Upper lobe of right lung (tissue), 1 donor: ENCODE measurements at places on chromosomes 4 and X.
A peak's percentile ranks its signal among the peaks of the same experiment; 100 is the strongest.

- DNase-seq: no peak
These were observed at the start of gene C4orf50 for GRCh38 chr4:6018331-6018730. Gene C4orf50 (minus strand): TSS chr4:6018431.

- DNase-seq: no peak
These were observed 21.9 kb downstream of the AP1AR start for GRCh38 chr4:112253382-112254000.

- no peak for DNase-seq
These were observed 69.0 kb downstream of the DMD start for GRCh38 chrX:33142331-33142730.

GRCh38 chr4:102500696-102501446 is at the start of gene NFKB1:
Gene NFKB1 (plus strand): TSS chr4:102501359. CDS start chr4:102525519, 24,160 bp downstream.
- DNase-seq: peak; percentile 87

- no peak for DNase-seq
These were observed 141.7 kb downstream of the BRWD3 start for GRCh38 chrX:80667967-80668366.

- DNase-seq: no peak
These were observed 337.0 kb upstream of the DDX53 start for GRCh38 chrX:22662776-22663175.

DNA sequence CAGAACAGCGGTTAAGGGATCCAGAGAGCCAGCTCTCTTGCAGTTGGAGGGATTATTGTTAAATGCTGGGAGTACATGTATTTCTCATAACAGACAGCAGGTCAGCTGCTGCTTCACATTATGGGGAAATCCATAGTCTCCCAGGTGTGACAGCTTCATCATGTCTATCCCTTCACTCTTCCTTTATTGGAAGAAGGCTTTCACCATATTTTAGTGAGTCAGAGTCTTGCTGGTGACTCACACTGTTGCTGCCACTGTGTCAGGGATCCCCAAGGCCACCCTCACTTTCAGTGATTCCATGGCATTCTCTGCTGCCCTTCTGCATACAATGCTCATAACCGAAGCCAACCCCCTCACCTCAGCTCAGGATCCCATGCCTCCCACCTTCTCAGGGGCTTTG is 32.9 kb upstream of the PAGE5 start:
- DNase-seq: no peak

GRCh38 chrX:69131886-69132285 is 33.4 kb downstream of the PJA1 start:
- no peak for DNase-seq

- DNase-seq: no peak
These were observed 103.0 kb downstream of the SNCA start for GRCh38 chr4:89733946-89734345.

DNA sequence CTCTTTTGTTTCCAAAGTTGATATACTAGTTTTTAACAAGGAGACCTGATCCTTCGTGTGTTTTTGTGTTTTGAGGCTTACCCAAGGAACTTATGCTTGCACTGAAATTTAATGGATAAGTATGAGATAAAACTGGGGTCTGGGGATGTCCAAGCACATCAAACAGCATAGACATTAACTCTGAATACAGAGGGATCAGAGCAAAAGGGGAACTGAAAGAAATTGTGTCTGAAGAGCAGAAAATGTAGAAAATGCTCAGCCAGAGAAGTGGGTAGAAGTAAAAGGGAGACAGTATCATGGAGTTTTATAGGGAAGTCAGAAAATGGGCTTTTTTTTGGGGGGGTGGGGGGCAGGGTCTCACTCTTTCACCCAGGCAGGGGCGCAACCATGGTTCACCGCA is 695.4 kb downstream of the ARAP2 start:
- DNase-seq: no peak

- DNase-seq: no peak
These were observed 27.2 kb downstream of the ANTXR2 start for GRCh38 chr4:80045786-80046185.

DNA sequence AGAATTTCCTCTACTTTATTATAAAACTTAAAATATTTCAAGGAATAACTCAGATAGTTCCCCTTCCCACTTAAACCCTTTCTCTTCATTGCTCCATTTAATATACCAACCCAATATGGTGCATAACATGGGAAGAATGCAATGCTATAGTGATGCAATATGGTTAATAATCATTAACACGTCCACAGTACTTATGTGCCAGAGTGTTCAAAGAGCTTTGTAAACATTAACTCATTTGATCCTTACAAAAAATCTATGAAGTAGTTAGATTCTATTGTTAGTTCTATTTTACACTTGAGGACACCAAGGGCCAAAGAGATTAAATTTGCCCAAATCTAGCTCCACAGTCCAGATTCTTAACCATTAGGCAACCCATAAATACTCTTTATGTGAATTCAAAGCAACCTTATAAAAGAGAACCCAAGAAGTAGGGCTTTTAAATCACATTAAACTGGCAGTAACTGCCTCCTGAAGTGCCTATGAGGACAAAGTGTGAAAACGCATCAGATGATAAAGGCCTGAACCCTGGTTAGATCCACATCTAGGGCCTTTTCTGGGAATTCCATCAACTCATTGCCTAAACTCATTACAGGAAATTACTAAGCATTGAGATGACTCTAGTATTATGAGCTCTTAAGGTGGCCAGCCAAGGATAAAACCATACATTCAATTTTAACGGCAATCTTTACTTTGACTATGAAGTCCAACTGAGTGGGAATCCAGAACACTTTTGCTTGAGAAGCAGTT is 94.3 kb downstream of the AREG start:
- no peak for DNase-seq

GRCh38 chrX:47143894-47144625 is 442 bp downstream of the NDUFB11 start:
- DNase-seq: no peak

- no peak for DNase-seq
These were observed 1700.6 kb upstream of the TENM3 start for GRCh38 chr4:180542445-180543100.

DNA sequence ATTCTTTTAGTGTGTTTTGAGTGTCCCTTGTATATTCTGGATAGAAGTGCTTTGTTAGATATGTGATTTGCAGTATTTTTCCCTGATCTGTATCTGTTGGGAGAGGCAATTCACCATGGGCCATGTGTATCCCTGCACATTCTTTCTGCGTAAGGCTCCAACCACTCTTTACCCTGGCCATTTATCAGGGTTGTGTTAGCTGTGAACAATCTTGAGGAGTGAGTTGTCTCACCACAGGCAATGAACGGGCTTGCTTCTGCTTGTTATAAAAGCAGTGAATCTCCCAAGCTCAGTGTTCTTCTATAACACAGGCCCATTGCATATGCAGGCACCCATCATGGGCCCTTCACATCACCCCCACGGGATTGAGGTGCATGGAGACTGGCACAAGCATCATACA is 18.9 kb upstream of the SMIM10 start:
- DNase-seq: no peak

GRCh38 chrX:46994096-46994495 is 81.9 kb downstream of the JADE3 start:
- no peak for DNase-seq

- peak; percentile 74 for DNase-seq
These were observed 8.6 kb upstream of the ZNF157 start for GRCh38 chrX:47361538-47362511.

DNA sequence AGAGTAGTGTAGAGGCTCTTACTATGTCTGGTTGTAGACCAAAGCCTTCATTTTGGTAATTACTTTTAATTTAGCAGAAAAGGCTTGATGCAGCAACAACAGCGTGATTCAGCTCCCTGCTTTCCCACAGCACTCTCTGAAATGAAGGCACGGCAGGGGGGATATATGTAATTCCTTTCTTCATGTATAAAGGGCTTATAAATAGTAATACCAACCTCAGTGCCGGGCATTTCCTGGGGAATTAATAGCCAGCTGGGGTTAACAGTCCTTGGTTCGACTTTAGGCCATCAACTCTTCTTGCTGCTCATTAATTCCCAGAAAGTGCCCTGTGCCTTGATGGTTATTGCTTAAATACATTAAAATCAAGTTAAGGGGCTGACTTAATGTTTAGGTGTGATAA is 669.0 kb downstream of the ZNF674 start:
- DNase-seq: no peak

DNA sequence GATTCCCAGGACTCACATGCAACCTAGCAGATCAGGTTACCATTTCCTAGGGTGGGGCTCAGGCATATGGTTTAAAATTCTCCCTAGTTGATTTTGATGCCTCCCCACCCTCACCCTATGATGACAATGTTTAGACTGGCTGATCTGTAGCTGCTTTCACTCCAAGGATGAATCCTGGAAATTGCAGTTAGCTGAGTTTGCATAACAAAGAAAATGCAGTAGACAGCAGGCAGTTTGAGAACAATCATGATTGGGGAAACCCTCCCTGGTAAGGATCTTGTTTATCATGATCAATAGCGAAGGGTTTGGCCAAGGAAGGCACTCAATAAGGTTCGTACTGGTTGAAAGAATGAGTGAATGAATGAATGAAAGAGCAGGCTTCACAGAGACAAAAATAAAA is 2.1 kb downstream of the ZNF518B start:
- no peak for DNase-seq

DNA sequence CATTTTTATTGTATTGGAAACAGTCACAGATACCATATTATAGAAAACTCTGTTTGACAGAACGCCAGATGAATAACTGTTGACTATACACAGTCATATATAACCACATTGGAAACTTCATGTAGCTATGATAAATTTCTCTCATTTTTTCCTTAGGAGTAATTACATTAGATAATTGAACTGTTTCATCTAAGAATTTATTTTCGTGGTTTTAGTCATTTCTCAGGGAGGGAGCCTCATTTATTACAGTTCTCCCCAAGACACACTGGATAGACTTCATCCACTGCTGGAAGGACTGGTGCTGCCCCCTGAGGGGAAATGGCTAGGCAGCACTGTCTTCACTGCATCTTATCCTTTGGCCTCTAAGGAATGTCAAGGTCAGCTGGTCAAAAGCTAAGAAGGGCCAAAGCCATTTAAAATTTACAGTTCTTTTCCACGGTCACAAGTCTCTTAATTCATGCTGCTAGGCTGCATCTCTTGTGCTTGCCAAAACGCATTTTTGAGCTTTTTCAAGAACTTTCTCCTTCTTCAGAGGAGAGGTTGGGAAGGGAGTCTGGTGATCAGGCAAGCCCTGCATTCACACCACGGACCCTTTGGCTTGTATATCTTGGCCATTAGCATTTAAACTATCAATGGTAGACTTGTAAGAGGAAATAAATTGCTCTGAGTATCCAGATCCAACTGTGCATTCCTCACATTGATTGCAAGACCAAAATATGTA is 145.1 kb downstream of the CBR4 start:
- DNase-seq: no peak

DNA sequence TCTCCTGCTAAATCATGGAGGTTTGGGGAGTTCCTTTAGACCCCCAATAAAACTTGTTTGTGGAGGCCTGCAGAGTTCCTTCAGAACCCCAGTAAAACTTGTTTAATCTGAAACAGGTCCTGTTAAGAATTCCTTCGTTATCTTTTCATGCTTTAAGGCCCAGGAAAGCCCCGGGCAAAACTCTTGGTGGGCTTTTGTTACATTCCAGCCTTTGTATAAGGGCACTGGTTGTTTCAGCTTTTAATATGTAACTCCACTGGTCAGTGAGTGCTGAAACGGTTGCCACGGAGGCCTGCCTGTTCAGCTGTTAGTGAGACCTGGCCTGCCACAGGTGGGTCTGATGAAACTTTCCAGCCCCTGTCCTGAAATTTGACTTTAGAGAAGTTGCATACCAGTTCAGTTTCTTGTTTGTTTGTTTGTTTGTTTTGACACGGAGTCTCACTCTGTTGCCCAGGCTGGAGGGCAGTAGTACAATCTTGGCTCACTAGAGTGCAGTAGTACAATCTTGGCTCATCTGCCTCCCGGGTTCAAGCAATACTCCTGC is 12.4 kb upstream of the DHRSX start:
- no peak for DNase-seq

GRCh38 chrX:17237146-17237545 is 137.9 kb upstream of the NHS start:
- no peak for DNase-seq

- DNase-seq: no peak
These were observed 367.1 kb downstream of the PACRGL start for GRCh38 chr4:21067351-21067750.

DNA sequence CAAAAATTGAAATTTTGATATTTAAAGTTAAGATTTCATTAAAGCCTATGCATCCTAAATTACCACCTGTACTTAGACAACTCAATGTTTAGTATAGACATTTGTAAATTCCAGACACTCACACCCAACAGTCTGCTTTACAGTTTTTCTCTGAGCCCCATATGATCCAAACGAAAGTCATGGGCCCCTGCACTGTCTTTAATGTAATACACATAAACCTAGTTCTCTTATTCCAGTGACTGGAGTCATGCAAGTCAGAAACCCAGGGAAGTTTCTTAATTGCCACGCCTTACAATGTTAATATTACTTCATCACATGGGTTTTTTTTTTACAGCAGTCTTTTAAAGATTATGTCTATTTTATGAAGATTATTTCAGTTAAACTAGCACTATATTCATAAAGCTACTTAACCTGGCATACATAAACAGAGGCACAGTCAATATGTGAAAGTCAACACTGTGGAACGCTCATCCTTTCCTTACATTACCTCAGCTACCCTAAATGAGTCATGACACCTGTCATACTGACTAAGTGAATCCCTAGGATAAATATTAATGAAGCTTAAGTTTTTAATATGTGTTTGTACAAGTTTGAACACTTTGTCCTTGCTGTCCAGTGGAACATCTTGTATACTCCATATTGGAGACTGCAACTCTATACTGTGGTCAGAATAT is 67.7 kb upstream of the H2AZ1 start:
- no peak for DNase-seq

DNA sequence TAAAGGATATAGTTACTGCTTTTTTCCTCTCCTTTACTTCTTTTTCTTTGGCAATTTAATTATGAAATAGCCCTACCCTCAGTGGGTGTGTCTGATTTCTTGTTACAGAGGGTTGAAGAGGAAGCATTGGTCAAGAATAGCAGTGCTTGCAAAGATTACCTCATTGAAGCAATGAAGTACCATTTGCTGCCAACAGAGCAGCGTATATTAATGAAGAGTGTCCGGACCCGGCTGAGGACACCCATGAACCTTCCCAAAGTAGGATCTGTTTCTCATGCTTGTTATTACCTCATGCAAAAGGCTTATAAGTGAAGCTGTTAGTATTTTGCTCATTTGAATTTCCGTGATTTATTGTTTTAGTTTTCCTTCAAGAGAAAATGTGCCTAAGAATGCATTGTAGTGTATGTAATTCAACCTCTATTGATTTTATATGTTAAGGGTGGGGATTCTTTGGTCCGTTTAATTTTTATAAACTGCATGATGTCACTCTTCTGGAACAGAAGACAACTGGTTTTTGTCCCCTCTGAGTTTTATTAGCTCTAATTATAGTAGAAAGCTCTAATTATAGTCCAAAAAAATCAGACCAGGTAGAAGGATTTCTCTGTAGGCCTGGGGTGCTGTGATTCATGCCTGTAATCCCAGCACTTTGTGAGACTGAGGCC is 27.9 kb upstream of the MSMO1 start:
- no peak for DNase-seq

DNA sequence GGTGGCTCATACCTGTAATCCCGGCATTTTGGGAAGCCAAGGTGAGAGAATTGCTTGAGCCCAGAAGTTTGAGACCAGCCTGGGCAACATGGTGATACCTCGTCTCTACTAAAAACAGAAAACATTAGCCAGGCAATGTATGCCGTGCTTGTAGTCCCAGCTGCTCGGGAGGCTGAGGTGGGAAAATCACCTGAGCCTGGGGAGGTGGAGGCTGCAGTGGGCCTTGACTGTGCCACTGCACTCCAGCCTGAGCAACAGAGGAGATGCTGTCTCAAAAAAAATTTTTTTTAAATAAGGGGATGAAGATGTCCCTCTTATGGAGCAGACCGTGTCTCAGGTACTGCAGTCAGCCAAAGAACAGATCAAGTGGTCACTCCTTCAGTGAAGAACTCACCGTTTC is 13.5 kb downstream of the CTAG1B start:
- DNase-seq: no peak
